A549 treated with DMSO at 1 μM for 4 hours (cell line): ENCODE measurements at places on chromosomes 6 and 20. TPM values are rescaled to one million over a fixed set of nuclear protein-coding genes. Genes with fewer than 3 reads are reported as not detected.

Gene PACRG
- 0.12 TPM in 1 of 5 replicates, not detected in the others for total RNA-seq

Gene DZANK1
- total RNA-seq, result 2.8 to 3.2 TPM (median 2.8 TPM) in 5 replicates

Gene PM20D2
- 10.2 to 18.4 TPM (median 14.8 TPM) in 5 replicates for total RNA-seq

Gene RIMS1
- not detected in 5 replicates for total RNA-seq

Gene COL19A1
- total RNA-seq, result not detected in 5 replicates

Gene TNXB
- 0.38 to 1.0 TPM (median 0.69 TPM) in 5 replicates for total RNA-seq

Gene SASH1
- 2.9 to 4.2 TPM (median 3.9 TPM) in 5 replicates for total RNA-seq

Gene TBXT
- not detected in 5 replicates for total RNA-seq

Gene SLC35D3
- 0.03 to 0.10 TPM (median 0.05 TPM) in 5 replicates for total RNA-seq

Gene SLC22A1
- 1.2 to 2.7 TPM (median 1.9 TPM) in 5 replicates for total RNA-seq

Gene TMEM244
- not detected in 5 replicates for total RNA-seq

Gene ARFGEF3
- total RNA-seq, result 0.57 to 0.77 TPM (median 0.67 TPM) in 5 replicates

Gene CD24
- total RNA-seq, result 203 to 304 TPM (median 267 TPM) in 5 replicates

Gene GPLD1
- total RNA-seq, result 0.84 to 1.1 TPM (median 0.91 TPM) in 5 replicates

Gene RBCK1
- total RNA-seq, result 109 to 151 TPM (median 138 TPM) in 5 replicates
